ENCODE measurements at places on chromosomes 6 and 20. TPM values are rescaled to one million over a fixed set of nuclear protein-coding genes. Genes with fewer than 3 reads are reported as not detected.

The SDCBP2 gene
- 1.4 TPM for total RNA-seq

The MAP1LC3A gene
- 58.3 TPM for total RNA-seq

The GRM1 gene
- 5.8 TPM for total RNA-seq

The SLC22A7 gene
- total RNA-seq, result not detected

The C6orf132 gene
- total RNA-seq, result 2.2 TPM

The SOBP gene
- 15.5 TPM for total RNA-seq

The BNIP5 gene
- total RNA-seq, result not detected

The HSPA12B gene
- 13.9 TPM for total RNA-seq

The SLC52A3 gene
- total RNA-seq, result 1.4 TPM

The ADTRP gene
- total RNA-seq, result not detected

The RBCK1 gene
- 47.1 TPM for total RNA-seq

The CRISP2 gene
- not detected for total RNA-seq

The SPATA2 gene
- 5.9 TPM for total RNA-seq

The CTSA gene
- 129 TPM for total RNA-seq
